ENCODE measurements at places on chromosomes 13 and 19.
A peak's percentile ranks its signal among the peaks of the same experiment; 100 is the strongest.

GRCh38 chr13:98504371-98504963 is 72.4 kb downstream of the STK24 start:
- DNase-seq: no peak

DNA sequence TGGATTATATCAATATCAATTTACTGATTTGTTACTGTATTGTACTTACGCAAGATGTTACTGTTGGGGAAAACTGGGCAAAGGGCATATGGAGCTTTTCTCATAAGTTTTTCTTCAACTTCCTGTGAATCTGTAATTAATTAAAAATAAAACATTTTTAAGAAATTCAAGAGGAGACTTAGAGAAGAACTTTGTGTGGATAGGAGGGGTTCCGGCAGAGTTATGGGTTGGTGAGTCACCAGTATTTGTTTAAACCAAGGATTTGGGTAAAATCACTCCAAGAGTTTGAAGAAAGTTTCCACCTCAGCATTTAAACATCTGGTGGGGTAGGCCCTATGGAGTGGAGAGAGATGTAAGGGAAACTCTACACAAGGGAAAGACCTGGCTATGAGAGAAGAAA is 379.6 kb downstream of the TSHZ3 start:
- no peak for DNase-seq

GRCh38 chr13:43937839-43938238 is 58.1 kb downstream of the LACC1 start:
- no peak for DNase-seq

GRCh38 chr13:33228648-33229445 is 56.7 kb downstream of the STARD13 start:
- DNase-seq: peak; percentile 27

GRCh38 chr13:111033172-111034130 is 81.7 kb upstream of the ARHGEF7 start:
- DNase-seq: no peak

- DNase-seq: no peak
Measured at GRCh38 chr19:31946491-31946890, 398.9 kb upstream of the ZNF507 start.

DNA sequence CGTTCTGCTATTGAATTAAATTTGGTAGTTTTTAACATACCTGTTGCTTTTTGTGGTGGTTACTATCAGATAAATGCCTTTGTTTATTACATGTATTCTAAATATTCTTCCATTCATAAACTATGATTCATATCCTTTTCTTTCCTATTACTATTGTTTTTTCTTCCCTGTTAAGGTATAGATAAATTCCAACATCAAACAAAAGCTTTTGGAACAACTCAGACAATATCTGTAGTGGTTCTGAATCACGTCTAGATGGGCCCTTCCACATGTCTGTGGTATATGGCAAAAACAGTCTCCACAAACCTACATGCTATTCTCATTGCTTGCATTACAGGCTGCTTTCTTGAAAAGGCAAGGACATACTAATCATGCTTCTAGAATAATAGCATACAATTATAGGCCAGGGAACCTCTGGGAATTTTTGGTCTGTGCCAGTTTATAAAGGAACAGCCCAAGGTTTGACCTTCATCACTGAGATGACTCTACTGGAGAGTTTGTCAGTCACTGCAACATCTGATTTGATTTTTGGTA is 6.4 kb downstream of the LRCH1 start:
- no peak for DNase-seq
